ENCODE measurements at places on chromosomes 3 and 15.

DNA sequence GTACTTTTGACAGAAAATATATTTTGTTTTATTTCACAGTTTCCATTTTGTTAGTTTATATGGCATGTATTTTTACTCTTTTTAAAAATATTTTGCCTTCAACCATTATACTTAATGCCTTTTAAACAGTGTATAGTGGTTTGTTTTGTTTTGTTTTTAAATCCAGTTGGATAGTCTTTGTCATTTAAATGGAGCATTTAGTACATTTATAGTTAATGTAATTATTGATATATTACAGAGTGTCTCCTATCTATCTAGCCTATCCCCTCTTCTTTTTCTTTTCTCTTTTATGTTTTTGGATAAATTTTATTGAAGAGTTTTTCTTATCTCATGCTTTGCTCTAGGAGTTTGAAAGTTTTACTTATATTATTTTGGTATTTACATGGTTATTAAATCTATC is 3.6 kb downstream of the SAMMSON start:
- DNase-seq, result no peak

- no peak for DNase-seq
These were observed 639 bp upstream of the POLR2M start for GRCh38 chr15:57705746-57706404.

DNA sequence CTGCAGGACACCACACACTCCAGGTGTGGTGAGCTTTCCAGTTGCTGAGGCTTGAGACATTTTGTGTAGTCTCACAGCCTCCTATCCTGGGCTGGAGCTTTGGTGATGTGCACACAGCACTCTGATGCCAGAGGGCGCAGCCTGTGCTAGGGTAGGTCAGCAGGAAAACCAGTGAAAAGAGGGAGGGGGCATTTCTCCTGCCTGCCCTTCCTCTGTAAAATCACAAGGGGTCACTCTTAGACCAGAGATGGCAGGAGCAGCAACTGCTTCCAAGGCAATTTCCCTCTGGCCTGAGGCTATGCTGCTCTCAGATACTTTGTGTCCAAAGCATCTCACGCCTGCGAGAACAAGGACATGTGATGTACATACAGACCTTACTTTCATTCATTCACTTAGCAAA is 16.5 kb upstream of the MUSTN1 start:
- no peak for DNase-seq

GRCh38 chr3:50448752-50449539 is 54.5 kb downstream of the CACNA2D2 start:
- no peak for DNase-seq

Data from GM04503 (cell line).